ENCODE measurements at places on chromosomes 1 and 21.
A peak's percentile ranks its signal among the peaks of the same experiment; 100 is the strongest.

DNA sequence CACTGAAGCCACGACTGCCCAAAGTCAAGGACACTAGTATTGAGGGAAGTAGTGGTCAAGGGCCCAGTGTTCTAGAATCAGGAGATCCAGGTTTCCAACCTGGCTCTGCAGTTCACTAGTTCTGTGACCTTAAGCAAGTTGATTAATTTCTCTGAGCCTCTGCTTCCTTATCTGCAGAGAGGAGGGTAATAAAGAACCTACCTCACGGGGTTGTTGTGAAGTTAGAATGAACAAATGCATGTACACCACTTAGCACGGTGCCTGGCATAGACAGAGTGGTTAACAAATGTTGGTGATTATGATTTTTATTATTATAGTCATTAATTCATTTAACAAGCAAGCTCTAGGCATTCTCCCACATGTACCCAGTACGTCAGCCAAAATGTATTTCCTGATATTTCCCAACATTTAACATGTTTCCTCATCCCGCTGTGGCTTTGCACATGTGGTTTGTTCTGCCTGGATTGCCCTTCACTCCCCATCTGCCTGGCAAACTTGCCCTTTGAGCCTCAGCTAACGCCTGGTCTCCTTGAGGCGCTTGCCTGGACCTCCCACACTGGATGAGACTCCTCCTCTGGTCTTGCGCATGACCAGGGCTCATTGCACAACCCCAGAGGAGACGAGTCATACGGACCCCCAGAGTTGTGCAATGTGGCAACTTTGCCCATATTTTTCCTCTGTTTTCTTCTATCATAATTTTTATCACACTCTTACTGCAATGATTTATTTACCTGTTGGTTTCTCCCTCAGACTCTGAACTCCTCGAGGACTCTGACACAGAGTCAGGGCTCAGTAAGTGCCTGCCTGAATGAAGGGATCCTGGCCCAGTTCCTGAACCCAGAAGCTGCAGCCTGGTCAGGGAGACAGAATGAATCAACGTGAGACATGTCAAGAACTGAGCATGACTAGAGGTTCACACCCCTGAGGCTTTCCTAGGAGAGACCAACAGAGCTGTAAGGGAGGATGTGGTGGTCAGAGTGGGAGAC lies 20.7 kb upstream of the MFSD2A start:
- DNase-seq, result no peak

- peak; percentile 53 for DNase-seq
Measured at GRCh38 chr1:11736746-11737639, 1.1 kb downstream of the AGTRAP start.

DNA sequence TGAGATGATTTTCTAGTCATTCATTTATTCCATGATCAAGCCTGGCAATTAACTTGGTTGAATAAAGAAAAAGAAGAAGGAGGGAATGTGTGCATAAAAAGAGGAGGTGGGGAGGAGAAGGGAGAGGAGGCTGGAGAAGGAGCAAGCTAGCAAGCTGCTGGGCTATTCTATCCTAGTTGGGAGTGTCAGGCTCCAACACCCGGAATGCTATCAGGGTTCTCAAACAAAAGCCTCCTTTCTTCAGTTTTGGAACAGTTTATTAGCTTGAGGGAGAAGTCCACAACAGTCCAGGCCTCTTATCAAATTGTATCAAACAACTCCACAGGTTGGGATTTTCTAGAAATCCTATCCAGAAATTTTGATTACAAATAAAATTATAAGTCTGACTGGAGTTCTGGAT lies 80.0 kb downstream of the BCAR3 start:
- no peak for DNase-seq

- DNase-seq, result no peak
Measured at GRCh38 chr1:101338714-101339430, 102.1 kb downstream of the S1PR1 start.

DNA sequence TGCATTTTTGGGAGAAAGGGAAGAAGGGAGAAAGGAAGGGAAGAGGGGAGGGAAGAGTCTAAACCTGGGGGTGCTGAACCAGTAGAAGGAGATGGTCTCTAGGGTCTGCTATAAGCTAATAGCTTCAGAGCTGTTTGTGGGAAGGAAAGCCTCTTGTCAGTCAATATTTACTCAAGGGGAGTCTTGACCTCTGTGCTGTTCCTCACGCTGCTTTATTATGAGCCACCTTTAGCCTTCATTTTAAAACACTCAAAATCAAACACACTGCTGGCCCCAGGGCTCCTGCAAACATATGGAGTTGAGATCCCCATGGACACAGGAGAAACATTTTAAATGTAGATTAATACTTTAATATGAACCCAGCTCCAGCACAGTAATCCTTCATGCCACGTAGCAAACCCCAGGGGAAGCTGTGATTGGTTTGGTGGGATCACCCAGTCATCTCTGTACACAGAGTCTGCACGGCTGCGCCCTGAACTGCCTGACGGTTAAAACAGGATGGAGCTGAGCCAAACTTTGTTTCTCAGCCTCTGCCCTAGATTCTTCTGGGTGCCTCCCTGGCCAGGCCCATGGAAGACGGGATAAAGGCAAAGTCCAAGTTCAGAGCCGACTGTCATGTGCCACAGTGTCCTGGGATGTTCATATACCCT lies 40.2 kb upstream of the VWA5B1 start:
- peak; percentile 11 for DNase-seq

DNA sequence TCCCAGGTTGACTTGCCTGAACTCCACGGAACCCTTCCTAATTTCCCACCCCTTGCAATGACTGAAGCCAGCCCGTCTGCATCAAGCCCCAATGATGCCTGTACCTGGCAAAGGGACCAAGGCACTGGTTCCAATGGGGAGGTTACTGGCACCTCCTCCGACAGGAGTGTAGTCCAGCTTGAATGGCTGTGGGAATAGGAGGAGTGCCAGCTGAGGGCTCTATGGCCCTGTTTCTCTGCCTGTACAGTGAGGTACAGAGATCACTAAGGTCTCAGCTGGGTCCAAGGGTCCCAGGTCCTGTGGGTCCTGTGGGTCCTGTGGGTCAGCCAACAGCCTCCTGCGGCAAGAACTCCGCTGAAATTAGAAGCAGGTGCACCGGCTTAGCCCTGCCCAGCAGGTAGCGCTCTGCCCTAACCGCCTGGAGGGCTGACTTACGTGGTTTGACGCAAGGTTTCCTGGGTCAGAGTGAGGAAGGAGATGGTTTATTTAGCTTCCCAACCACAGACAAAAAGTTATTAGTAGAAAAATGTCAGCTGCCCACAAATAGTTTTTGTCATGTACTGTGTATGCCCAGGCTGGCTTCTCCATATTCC lies 9.9 kb upstream of the SPRR4 start:
- DNase-seq, result no peak

DNA sequence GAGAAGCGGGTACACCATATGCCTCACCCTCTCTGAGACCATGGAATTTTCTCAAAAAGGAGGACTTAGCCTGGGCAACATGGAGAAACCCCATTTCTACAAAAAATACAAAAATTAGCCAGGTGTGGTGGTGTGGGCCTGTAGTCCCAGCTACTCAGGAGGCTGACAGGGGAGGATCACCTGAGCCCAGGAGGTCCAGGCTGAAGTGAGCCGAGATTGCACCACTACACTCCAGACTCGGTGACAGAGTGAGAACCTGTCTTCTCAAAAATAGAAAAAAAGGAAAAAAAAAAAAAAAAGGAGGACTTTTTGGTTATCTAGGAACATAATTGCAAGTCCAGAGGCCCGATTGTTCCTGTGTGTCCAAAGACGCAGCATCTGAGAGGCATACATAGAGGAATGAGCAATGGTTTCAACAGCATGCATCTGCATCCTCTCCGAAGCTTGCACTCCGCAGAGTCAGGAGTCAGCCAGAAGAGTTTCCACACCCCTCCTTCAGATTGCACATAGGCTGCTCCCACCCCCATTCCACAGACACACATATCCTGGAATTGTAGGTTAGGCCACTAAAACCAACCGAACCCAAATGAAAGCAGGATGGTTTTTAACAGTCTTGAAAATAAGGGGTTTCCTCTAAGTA lies 2.5 kb upstream of the TBX15 start:
- no peak for DNase-seq

GRCh38 chr1:203464226-203464625 lies 11.4 kb upstream of the PRELP start:
- no peak for DNase-seq

DNA sequence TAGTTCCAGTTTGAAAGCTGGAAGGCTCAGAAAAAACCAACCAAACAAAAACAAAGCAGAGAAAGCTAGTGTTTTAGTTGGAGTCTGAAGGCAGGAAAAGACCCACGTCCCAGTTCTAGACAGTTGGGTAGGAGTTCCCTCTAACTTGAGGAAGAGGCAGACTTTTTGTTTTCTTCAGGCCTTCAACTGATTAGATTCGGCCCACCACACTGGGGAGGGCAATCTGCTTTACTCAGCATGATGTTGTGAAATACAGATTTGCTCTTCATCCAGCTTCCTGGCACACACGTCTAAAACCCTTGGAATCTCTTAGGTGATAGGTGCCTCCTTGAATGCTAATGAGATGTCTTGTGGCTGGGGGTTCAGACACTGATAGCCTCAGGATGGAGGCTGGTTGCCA lies 49.1 kb upstream of the CSF3R start:
- no peak for DNase-seq

DNA sequence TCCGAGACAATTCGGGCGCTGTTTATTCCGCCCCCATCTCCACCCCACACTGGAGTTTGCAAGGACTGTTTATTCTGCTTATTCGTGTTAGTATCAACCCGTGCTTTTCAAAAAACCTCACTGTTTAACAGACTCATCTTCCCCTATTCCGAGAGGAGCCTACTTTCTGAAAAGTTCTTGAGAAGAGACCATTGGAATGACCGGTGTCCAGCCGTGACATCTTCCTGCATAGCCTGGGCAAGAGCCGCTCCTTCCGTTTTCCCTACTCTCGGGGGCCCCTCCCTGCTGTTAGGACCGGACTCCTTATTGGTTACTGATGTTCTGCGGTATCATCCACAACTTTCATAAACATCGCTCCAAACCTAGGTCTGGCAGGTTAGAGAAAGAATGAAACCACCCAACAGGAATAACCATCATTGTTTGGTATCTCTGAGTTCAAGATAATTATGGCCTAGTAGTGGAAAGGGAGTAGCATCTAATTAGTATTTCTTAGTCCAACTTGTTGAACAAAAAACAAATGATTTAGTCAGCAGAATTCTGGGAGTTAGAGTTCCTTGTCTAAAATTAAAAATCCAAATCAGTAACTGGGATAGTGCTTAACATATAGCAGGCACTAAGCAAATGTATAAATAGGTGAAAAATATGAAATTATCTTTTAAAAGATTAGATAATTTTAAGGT lies 837 bp downstream of the STXBP3 start:
- DNase-seq, result peak; percentile 44

DNA sequence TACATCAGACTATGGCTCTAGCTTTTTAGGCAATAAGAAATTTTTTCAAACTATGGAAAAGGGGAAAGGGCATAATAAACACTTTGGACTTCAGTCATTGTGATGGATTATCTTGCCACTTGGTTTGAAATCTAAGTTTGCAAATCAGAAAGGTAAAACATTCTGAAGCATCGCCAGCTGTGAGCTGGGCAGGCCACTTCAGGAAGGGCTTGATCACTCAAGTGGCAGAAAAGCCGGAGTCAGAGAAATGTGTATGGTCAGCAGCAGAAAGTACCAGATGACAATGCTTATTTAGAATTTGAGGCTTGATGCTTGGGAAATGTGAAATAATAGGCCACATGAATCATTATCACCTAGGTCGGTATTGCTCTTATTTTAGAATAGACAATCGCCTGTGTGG lies 79.7 kb downstream of the ZNF648 start:
- DNase-seq, result no peak

- DNase-seq, result no peak
Measured at GRCh38 chr21:44988607-44989536, 49.0 kb downstream of the SLX9 start.

GRCh38 chr1:57350610-57351009 lies 73.2 kb downstream of the DAB1 start:
- no peak for DNase-seq

DNA sequence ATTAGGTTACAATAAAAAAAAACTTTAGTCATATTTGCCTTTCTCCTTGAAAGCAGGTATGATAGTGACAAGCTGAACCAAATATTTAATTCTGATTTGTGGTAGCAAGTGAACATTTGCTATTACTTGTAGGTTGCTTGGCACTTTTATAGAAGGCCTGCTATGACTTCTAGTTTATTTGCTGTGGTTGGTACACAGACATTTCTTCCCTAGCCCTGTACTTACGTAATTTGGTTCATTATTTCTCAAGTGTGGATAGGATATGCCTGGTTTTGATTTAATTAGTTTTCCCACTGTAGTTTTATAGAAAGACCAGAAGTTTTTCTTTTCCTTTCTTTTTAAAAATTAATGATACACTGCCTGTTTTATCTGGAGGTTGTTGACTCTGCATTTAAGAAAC lies 55.9 kb downstream of the PPP2R5A start:
- no peak for DNase-seq

GRCh38 chr1:17622823-17623222 lies 83.3 kb downstream of the ARHGEF10L start:
- DNase-seq, result no peak

- DNase-seq, result no peak
Measured at GRCh38 chr1:160148121-160148520, 3.3 kb upstream of the ATP1A4 start.

- no peak for DNase-seq
Measured at GRCh38 chr1:4113897-4114296, 213.8 kb upstream of the C1orf174 start.

- no peak for DNase-seq
Measured at GRCh38 chr21:38925923-38926322, 120.2 kb downstream of the ETS2 start.

- no peak for DNase-seq
Measured at GRCh38 chr1:19416921-19417470, 68.3 kb downstream of the CAPZB start.

DNA sequence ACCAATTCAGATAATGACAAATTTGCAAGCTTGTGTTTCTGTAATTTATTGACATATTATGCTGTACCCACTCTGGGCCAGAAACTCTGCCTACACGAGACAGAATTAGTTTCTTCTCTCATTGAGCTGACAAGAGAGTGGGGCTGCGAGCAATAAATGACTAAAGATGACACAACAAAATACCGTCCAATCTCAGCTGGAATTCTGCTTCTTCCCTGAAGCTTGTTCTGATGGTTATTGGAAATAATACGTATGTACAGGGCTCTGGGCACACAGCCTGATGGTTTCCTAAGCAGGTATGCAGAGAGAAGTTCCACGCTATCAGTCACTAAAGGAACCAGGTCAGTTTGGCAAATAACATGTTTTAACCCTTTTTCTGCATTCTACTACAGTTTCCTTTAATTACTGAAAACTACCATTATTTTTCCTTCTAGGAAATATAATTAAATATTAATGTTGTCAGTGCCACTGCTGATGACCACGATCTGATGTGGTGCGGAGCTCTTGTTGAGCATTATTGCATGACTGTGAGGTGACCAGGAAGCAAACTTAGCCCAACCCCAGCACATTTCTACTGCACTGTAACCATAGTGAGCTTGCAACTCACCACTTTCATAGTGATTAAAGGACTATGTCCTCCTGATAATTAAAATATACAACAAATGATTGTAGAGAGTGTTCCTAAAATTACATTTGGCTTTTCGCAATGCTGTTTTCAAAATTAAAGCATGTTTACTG lies 221.4 kb upstream of the L1TD1 start:
- no peak for DNase-seq

GRCh38 chr1:78715181-78715661 lies 65.6 kb downstream of the IFI44 start:
- DNase-seq, result no peak
